ENCODE measurements at places on chromosomes 1 and 21. TPM values are rescaled to one million over a fixed set of nuclear protein-coding genes. Genes with fewer than 3 reads are reported as not detected.

- no peak for DNase-seq
Measured at GRCh38 chr1:162193815-162194214, 124.3 kb downstream of the NOS1AP start.

- DNase-seq = no peak
Measured at GRCh38 chr21:34357889-34358288, 5.9 kb upstream of the KCNE2 start.

GRCh38 chr1:67847466-67847865 is 14.2 kb upstream of the GNG12 start:
- peak; percentile 95 for DNase-seq

PLA2G4A gene
- 25.9 TPM for total RNA-seq

- no peak for DNase-seq
Measured at GRCh38 chr1:209777587-209777986, 6.8 kb downstream of the C1orf74 start.

OLIG2 gene
- not detected for total RNA-seq

DNA sequence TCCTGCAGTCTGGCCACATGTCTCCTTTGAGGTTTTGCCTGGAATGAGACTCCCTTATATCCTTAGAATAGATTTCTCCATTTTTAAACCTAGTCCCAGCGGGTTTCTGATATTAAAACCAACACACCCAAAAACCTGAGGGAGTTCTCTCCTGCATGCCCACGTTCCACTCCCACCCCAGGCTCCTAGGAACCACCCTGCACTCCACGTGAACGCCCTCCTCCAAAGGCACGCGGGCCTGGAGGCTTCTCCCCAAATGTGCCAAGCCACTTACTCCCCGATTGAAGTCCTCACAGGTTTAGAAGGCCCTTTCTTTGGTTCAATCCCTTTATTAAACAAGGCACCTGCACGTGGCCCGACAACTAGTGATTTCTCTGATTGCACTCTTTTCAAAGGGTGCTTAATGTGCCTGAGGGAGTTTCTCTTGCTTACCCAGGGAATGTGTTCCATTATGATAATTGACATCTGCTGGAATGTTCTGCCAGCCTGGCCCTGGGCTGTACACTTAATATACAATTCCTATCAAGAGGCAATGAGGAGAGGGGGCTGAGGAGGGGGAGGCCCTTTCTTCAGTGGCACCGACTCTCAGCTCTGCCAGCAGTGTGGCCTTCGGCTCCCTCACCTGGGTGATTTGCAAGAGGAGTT is 104.3 kb upstream of the ADAR start:
- no peak for DNase-seq

CNIH3 gene
- 1.4 TPM for total RNA-seq

DNA sequence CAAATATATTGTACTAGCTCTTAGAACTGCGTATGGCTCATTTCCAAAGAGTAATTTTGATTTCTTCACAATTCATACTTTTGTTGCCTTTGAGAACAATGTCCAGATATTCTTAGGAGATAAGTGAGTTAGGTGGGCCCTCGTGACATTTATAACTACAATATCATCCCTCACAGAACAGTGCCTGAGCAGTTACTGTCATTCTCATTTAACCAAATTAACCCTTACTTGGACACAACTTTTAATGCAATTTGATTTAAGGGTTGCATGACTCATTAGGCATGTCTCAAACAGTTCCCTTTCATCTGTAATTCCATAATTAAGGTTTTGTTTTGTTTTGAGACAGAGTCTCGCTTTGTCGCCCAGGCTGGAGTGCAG is 68.1 kb upstream of the DNAH14 start:
- DNase-seq = no peak

- DNase-seq = no peak
Measured at GRCh38 chr1:215459136-215459535, 108.0 kb upstream of the KCTD3 start.

ZNF695 gene
- 2.7 TPM for total RNA-seq

DNA sequence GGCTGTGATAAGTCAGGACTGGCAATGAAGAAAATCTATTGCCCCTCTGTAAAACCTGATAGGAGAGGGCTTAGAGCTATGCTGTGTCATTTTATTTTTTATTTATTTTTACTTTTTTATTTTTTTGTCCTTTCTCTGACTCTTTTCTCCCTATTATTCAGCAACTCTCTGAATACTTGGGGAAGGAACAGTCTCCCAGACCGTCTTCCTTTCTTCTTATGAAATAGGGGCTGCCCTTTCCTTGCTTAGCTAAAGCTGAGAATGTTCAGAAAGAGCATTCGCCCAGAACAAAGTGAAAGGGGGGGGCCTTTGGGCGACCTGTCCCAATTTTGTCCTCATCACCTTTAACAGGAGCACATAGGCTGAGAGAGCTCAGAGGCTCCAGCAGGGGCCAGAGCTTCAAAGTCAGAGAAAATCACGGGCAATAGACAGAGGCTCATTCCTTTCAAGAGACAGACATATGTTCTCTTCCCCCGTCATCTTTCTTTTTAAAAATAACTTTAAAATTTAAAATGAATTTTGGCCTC is 80.9 kb downstream of the RNF220 start:
- DNase-seq = no peak

DNA sequence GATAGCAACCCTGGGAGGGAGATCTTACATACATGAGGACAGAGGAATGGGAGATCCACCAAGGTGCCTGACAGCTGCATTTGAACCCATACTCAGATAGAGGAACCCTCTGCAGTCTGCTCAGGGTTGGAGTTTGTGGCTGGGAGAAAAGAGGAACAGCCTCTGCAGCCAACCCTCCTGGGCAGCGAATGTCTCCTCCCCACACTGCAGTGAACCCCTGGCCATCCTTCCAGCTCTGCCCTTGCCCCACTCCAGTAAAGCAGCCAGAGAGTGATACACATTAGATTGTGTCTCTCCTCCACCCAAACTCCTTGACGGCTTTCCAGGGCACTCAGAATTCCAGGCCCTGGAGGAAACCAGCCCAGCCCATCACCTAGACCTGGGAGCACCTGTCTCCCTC is 137.7 kb downstream of the RUNX1 start:
- no peak for DNase-seq

- no peak for DNase-seq
Measured at GRCh38 chr1:169584483-169585144, 1.7 kb downstream of the F5 start.

TBX19 gene
- total RNA-seq = 0.51 TPM

DNA sequence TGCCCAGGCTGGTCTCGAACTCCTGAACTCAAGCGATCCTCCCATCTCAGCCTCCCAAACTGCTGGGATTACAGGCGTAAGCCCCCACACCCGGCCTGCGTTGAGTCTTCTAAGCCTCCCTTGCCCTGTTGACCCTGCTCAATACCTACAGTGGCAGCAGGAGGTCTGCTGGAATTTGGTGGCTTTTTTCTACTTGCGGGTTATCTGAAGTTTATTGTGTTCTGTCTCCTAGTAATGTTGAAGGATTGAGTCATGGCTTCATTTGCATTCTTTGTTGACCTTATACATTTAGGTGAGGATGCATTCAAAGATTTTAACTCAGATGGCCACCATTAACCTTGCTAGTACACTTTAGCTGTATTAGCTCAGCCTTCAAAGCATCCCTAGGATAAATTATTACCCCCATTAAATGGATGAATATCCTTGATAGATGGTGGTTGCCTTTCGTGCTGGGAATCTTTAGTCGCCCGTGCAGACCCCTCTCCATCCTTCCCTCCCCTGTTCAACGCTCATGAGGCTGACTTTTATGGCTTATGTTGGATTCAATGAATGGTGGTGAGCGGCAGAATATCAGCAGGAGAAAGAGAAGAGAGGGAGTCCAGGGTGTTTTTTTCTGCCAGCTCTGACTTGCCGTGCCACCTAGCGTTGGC is 9.7 kb upstream of the NPPB start:
- DNase-seq = no peak

Measured in dermis blood vessel endothelial cell (primary cell).